ENCODE measurements at places on chromosomes 7 and 10. TPM values are rescaled to one million over a fixed set of nuclear protein-coding genes. Genes with fewer than 3 reads are reported as not detected.

The SLC26A5 gene
- total RNA-seq = under 0.01 TPM

The ZPBP gene
- not detected for total RNA-seq

The AKR1C4 gene
- total RNA-seq = not detected

The ANXA8L1 gene
- total RNA-seq = 0.36 TPM

The RBP3 gene
- total RNA-seq = not detected

The GNAT3 gene
- total RNA-seq = not detected

The TAS2R40 gene
- total RNA-seq = not detected

The VPS37D gene
- total RNA-seq = 2.9 TPM

The TRIM73 gene
- total RNA-seq = 0.31 TPM

The TUBB8 gene
- total RNA-seq = not detected

The GPR85 gene
- 7.0 TPM for total RNA-seq

The LDB3 gene
- 1.0 TPM for total RNA-seq

The COBL gene
- total RNA-seq = 16.2 TPM

The LIPF gene
- not detected for total RNA-seq

The ITPRID1 gene
- not detected for total RNA-seq

The TSPAN33 gene
- total RNA-seq = 3.1 TPM

The ZNF316 gene
- 20.4 TPM for total RNA-seq

The STEAP1B gene
- total RNA-seq = 23.9 TPM

The FAM25G gene
- not detected for total RNA-seq

The SCART1 gene
- total RNA-seq = 2.2 TPM

The DIP2C gene
- 65.4 TPM for total RNA-seq

The SPDYE3 gene
- 0.15 TPM for total RNA-seq

The RALA gene
- total RNA-seq = 13.0 TPM

The GIMAP6 gene
- total RNA-seq = not detected

The PITX3 gene
- total RNA-seq = not detected

The UCN3 gene
- total RNA-seq = not detected

The FEZF1 gene
- not detected for total RNA-seq

The CYP3A5 gene
- not detected for total RNA-seq

The C10orf62 gene
- 0.73 TPM for total RNA-seq

The LRRC61 gene
- 4.1 TPM for total RNA-seq

The C7orf33 gene
- not detected for total RNA-seq

The CNPY1 gene
- total RNA-seq = not detected

The UPP1 gene
- total RNA-seq = 87.6 TPM

The ZNF239 gene
- total RNA-seq = 1.7 TPM

The OR2A2 gene
- total RNA-seq = not detected

The CNTNAP2 gene
- not detected for total RNA-seq

The OPN4 gene
- total RNA-seq = not detected

The ITIH5 gene
- 1.1 TPM for total RNA-seq

The RBAK gene
- total RNA-seq = 9.6 TPM

The ORC5 gene
- 39.0 TPM for total RNA-seq

The CALML3 gene
- total RNA-seq = not detected

The SPDYE2 gene
- total RNA-seq = not detected

The NEUROG3 gene
- not detected for total RNA-seq

The VTI1A gene
- total RNA-seq = 39.0 TPM

The CTTNBP2 gene
- total RNA-seq = 12.4 TPM

The BLVRA gene
- total RNA-seq = 38.4 TPM

The INSYN2A gene
- not detected for total RNA-seq

The GPR15LG gene
- not detected for total RNA-seq

The AGR2 gene
- total RNA-seq = not detected

The CYP2C8 gene
- total RNA-seq = under 0.01 TPM

The RELN gene
- total RNA-seq = not detected

The H2BK1 gene
- not detected for total RNA-seq

The PIP gene
- not detected for total RNA-seq

The TMEM139 gene
- total RNA-seq = not detected
